ENCODE measurements at places on chromosomes 5 and 9.

DNA sequence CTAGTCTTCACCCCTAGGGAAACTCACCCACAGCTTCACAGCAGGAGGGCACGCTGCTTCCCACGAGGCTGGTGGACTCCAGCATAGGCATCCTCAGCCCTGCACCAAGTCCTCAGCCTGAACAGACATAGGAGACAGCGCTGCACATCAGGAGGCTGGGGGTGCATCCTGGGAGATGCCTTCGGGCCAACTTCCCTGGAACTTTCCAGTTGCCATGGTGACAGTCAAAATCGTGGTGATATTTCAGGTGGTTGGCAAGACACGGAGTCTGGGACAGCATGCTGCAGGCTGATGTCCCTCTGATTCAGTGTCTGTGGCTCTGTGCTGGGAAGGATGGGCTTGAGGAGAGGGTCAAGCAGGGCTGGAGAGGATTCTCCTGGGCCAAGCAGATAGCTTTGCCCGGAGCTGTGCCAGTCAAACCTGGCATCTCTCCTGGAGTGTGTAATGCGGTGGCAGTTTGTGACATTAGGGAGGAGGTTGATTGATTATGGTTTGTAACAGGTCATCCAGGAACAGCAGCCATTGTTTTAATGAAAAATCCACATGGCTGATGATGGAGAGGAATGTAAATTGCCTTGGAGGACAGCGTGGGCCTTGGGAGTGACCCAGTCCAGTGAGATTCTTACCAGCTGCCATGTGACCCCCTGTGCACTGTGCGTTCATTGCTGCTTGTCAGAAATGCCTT is 35.6 kb upstream of the SEMA4D start:
- DNase-seq, result no peak

DNA sequence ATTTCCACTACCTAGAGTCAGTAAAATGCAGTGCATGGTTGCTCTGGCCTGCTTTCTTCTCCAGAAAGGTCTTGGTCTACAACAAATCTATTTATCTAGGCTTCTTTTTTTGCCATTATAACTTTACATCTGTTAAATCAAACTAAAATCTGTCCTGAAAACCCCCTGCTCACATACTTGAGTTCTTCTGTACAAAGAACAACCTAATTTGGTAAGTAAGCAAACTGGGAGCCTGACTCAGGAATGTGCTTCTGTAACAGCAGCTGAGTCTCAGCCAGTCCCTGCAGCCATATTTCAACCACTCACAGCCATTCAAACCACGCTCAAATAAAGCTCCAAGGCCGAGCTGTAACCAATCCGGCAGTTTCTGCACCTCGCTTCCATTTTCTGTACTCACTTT is 95.8 kb downstream of the PLPP1 start:
- peak; percentile 89 for DNase-seq

- no peak for DNase-seq
Measured at GRCh38 chr9:133518200-133518599, 6.6 kb downstream of the MYMK start.

DNA sequence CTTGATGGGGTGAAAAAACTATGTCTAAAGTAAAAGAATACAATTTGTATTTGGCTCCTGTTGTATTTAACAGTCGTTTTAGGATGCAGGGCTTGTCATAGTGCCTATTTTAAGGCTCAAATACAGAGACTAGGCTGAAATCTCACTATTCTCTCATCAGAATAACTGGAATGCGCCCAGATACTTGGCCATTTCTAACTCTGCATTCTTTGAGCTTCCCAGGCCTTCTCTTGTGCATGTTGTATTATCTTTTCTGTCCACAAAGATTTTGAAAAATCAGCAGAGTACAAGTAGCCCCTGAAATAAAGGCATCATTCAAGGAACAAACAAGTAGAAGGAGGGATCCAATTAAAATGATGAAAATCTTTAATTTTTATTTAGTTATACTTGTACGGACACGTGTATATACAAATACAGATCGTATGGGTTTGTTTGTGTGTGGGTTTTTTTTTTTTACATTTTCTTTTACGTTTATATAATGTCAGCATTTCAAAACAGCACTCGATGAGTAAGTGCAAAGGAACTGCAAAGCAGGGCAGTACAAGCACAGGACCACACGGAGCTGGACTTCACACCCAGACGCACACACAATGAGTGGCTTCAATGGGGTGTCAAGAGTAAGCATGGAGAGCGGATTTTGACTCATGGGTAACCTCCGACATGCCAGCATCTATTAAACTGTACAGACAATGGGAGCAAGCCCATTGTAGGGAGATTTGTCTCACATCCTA is 294.0 kb downstream of the EFNA5 start:
- DNase-seq, result peak; percentile 10

- no peak for DNase-seq
Measured at GRCh38 chr9:109423877-109424276, 74.2 kb downstream of the PTPN3 start.

- no peak for DNase-seq
Measured at GRCh38 chr9:91211414-91211813, 150.3 kb downstream of the AUH start.

DNA sequence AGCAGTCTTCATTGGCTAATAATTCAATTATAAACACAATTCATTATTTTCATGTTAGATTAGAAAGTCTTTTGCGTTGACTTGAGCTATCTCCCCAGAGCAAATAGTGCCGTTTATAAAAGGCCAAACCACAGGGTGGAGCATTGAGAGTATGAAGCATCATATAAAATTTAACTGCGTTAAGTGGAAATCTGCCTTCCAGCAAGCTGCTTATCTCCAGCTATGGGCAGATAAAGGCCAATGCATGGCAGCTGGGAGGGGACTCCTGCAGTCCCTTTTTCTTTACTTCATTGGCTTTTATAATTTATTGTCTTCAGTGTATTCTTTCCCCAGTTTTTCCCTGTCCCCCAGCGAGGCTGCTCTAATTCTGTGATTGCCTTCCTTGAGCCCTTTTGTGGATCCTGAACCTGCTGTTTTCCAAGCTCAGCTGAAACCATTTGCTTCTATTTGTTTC is 113.7 kb downstream of the TMEM232 start:
- no peak for DNase-seq

DNA sequence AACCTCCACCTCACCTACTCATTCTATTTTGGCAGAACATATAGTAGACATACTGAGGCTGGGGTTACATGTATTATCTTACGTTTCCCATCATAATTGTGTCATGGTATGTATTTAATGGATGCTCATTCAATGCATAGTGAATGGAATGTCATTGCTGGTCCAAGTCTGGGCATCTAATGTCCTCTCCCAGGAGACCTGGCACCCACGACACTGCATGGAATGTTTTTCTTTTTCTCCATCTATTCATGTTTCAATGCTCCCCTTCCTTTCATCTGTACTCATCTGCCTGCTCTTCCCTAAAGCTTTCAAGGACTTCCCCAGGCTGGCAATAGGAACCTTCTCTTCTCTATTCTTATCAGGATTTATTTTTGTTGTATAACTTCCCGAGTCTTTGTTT is 50.8 kb upstream of the SLIT3 start:
- DNase-seq, result peak; percentile 16

GRCh38 chr5:153891394-153891793 is 147.3 kb downstream of the FAM114A2 start:
- no peak for DNase-seq

- DNase-seq, result peak; percentile 44
Measured at GRCh38 chr5:37808945-37809344, 30.9 kb downstream of the GDNF start.

DNA sequence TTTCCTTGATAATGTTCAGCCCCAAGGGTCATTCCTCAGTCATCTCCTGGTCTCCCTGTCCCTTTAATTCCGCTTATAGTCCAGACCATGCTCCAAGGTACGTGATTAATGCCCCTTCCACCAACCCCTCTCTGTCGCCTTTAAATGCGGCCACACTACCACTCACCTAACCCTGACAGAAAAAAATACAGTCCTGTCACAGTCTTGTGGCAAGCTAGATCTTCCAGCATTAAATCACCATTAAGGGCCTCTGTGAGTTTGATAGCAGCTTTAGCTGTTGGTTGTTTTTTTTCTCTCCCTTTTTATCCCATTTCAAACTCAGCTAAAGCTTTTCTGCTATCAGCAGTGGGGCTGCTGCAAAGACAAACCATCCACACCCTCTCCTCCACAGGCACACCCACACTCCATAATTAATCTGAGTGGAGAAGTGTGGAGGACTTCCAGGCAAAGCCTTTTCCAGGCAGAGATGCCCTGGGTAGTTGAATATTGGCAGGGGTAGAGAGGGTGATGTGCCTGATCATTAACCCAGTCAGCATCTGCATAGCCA is 522.7 kb upstream of the CLINT1 start:
- no peak for DNase-seq

GRCh38 chr5:32027717-32028458 is 146.2 kb downstream of the GOLPH3 start:
- DNase-seq, result peak; percentile 98

GRCh38 chr9:134670851-134671281 is 29.3 kb downstream of the COL5A1 start:
- DNase-seq, result no peak

- no peak for DNase-seq
Measured at GRCh38 chr9:114688909-114689610, 7.1 kb upstream of the TEX48 start.

DNA sequence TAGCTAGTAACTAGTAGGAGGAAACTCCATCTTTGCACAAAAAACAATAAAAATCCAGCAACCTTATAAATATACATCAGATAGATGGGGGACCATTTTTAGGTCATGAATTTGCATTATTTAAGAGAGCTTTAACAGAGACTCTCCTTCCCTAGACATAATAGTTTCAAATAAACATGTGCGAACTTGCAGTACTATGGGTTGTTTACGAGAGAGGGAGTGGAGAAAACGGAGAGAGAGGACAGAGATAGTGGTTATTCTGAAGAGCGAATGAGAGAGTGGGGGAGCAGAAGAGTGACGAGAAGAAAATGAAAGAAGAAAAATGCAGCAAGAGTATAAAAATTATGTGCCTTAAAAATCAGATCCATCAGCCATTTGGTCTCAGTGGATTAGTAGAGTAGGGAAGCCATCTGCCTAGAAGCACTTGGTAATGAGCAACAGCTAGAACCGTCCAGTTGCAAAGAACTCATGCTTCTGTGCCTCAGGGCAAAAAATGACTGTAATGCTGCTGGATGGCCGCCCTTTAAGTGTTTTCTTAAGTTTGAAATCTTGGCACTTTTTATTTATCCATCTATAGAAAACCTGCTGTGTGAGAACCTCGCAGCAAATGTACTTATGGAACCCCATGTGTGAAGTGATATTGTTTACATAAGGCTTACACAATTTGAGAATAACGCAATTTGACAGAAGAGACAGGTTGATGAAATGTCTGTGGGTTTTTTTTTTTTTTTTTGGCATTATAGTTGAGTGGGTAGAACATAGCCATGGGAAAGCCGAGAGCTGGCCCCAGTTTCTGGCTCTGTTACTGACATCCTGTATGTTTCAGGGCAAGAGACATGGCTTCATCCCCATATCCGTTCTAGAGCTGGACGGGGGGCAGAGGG is 95.6 kb upstream of the ZNF608 start:
- DNase-seq, result peak; percentile 32

GRCh38 chr5:125874057-125874456 is 549.2 kb upstream of the GRAMD2B start:
- no peak for DNase-seq

DNA sequence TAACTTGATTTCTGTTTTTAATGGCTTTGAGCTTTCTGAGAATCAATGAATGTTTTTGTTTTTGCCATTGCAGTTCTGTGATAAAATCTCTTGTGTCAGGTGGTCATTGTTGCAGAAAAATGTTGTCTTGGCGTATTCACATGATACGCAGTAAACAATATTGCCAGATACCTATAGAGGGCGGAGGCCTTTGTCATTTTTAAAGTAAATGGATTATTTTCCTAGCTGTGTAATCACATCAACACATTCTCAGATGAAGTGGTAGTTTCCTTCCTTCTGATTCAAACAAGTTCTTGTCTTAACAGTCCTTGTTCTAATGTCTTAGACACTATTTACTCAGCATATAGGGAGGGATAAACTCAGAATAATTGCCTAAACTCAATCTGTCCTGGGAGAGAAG is 109.9 kb upstream of the DAB2 start:
- no peak for DNase-seq

Measured in EH (cell line).